GM12891 (cell line): ENCODE measurements at places on chromosomes 4 and X.

GRCh38 chr4:185317880-185318279 lies 77.8 kb downstream of the LRP2BP start:
- no peak for DNase-seq

DNA sequence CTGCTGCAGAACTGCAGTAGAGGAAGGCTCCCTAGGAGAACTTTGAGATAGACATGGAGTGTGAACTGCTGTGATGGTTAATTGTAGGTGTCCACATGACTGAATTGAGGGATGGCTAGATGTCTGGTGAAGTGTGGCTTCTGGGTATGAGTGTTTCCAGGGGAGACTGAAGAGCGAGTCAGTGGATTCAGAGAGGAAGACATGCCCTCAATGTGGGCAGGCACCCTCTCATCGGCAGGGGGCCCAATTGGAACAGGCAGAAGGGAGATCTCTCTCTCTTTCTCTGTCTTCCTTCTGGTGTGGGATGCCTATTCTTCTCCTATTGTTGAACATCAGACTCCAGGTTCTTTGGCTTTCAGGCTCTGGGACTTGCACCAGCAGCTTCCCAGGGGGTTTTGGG lies 304.7 kb upstream of the GATB start:
- DNase-seq = no peak

GRCh38 chrX:140504371-140505324 lies at the start of gene SOX3:
SOX3 (minus strand) TSS chrX:140505069; CDS start chrX:140505060, 9 bp downstream.
- DNase-seq = no peak

DNA sequence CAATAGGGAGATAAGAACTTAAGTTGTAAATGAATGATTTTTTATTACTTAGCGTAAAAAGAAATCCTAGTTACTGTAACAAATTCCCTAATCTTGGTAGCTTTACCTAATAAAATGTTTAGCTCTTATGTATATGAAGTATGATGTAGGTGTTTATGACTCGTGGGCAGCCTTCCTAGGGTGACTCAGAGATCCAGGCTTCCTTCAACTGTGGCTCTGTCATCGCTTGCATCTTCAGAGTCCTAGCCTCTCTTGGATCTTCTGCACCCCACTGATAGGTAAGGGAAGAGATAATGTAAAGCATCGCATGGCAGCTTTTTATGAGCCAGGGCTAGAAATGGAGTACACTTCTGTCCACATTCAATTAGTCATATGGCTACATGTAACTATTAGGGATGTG lies 165.6 kb upstream of the GLRA2 start:
- DNase-seq = no peak

DNA sequence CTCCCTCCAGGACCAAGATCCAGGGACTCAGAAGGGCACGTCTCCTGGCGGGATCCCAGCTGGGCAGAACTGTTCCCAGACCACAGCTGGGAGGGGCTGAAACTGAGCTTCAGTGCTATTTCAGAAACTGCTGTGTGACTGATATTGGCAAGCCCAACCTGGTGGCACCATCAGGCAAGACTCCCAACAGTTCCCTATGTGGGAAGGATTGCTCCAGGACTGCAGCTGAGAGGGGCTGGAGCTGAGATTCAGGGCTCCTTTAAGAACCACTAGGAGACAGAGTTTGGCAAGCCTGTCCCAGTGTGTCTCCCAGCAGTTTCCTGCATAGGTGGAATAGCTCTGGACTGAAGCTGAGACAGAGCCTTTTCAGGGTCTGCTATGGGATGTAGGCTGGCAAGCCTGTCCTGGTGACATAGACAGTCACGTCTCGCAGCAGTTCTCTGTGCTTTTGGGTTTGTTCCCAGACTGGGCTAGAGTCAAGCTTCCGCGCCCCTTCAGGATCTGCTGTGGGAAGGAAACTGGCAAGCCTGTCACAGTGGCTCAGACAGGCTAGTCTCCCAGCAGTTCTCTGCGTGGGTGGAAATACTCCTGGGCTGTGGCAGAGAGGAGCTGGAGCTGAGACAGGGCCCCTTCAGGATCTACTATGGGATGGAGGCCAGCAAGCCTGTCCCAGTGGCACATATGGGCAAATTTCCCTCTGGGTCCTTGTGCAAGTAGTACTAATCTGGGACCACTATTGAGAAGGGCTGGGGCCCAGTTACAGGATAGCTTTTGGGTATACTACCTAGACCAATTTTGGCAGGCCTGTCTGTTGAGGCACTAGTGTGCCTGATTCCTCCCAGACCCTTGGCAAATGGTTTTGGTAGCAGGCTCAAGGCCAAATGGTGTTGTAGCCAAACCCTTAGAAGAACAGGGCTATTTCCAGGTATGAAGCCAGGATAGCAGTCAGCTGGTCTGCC lies 20.2 kb upstream of the MED14 start:
- DNase-seq = no peak

GRCh38 chr4:3497523-3498389 lies 34.5 kb downstream of the LRPAP1 start:
- DNase-seq = no peak

DNA sequence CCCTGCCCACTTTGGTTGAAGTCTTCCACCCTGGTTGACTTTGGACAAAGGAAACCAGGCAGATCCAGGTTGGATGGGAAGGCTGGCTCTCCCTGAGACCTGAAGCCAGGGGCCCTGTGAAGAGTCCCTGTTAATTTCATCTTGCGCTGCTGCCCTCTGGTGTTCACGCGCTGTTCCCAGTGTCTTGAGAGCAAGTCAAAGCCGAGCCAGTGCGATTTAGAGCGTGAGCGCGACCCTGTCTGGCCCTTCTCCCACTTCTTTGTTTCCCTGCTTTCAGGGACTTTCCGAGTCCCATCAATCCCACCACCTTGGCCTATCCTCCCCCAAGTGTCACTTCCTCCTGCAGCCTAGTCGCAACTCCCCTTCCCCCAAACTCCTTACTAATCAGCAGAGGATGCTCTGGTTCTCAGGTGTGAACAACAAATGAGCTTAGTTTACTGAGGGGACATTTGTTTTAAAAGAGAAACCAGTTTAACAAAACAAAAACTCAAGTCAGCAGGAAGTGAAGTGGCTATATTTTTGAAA lies 25.8 kb upstream of the CHRNA9 start:
- no peak for DNase-seq

- no peak for DNase-seq
Measured at GRCh38 chrX:47212381-47213293, 5.8 kb upstream of the CDK16 start.

DNA sequence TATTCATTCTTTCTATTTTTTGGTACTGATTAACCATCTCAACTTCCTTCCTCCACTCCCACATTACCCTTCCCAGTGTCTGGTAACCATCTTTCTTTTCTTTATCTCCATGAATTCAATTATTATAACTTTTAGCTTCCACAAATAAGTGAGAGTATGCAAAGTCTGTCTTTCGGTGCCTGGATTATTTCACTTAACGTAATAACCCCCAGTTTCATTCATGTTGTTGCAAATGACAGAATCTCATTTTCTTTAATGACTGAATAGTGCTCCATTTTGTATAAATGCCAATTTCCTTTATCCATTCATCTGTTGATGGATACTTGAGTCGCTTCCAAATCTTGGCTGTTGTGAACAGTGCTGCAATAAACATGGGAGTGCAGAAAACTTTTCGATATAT lies 940.4 kb downstream of the GLUD2 start:
- no peak for DNase-seq

GRCh38 chr4:76659103-76659490 lies 224.1 kb downstream of the SHROOM3 start:
- no peak for DNase-seq

- DNase-seq = no peak
Measured at GRCh38 chr4:119498527-119498926, 130.1 kb downstream of the PDE5A start.
